Left lung (tissue), 14 donors: ENCODE measurements at places on chromosomes 12 and 14. TPM values are rescaled to one million over a fixed set of nuclear protein-coding genes. Genes with fewer than 3 reads are reported as not detected.

GRCh38 chr12:5210179-5210922 lies 166.7 kb downstream of the KCNA5 start:
- no peak for DNase-seq

DNA sequence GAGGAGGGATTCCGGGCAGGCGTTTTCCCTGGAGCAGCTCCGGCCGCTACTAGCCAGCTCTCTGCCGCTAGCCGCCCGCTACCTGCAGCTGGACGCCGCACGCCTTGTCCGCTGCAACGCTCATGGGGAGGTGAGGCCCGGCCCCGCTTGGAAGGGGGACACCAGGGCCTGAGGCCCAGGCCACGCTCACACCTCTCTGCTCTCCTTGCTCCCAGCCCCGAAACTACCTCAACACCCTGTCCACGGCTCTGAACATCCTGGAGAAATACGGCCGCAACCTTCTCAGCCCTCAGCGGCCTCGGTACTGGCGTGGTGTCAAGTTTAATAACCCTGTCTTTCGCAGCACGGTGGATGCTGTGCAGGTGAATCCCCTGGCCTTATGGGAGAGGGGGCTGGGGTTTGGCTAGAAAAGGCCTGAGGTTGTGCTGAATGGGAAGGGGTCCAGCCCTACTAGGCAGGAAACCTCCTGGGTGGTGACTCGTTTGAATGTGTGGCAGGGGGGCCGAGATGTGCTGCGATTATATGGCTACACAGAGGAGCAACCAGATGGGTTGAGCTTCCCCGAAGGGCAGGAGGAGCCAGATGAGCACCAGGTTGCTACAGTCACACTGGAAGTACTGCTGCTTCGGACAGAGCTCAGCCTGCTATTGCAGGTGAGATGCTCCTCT lies 597 bp downstream of the RNF31 start:
- no peak for DNase-seq

The POTEG gene
- polyA plus RNA-seq = not detected

GRCh38 chr14:59425322-59425935 lies 39.8 kb downstream of the GPR135 start:
- no peak for DNase-seq

The NEUROD4 gene
- 0.04 TPM for polyA plus RNA-seq

DNA sequence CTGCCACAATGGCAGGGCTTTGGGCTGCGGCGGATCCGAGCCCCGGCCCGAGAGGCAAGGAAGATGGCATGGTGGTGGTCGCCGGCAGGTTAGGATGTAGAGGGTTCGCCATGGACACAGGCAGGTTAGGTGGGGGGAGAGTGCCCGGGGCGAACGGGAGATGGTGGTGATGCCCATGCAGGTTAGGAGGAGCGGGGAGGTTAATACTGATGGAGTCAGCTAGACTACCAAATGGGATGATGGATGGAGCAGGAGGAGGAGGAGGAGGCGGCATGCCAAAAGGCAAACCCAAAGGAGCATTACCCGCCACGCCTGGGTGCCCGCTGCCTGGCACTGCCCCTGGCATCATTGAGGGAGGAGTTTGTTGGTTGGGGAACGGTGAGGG lies 6.2 kb downstream of the MYL6 start:
- no peak for DNase-seq

The CARMIL3 gene
- polyA plus RNA-seq = 1.1 TPM

The FCF1 gene
- polyA plus RNA-seq = 75.9 TPM

The SMIM10L1 gene
- 13.9 TPM for polyA plus RNA-seq

GRCh38 chr14:56549721-56550120 lies 29.9 kb upstream of the TMEM260 start:
- DNase-seq = no peak

The PROX2 gene
- 2.2 TPM for polyA plus RNA-seq

GRCh38 chr12:57836442-57837375 lies 9.8 kb downstream of the CTDSP2 start:
- DNase-seq = peak; percentile 88

The CRADD gene
- 9.8 TPM for polyA plus RNA-seq

The PKP2 gene
- polyA plus RNA-seq = 3.6 TPM

DNA sequence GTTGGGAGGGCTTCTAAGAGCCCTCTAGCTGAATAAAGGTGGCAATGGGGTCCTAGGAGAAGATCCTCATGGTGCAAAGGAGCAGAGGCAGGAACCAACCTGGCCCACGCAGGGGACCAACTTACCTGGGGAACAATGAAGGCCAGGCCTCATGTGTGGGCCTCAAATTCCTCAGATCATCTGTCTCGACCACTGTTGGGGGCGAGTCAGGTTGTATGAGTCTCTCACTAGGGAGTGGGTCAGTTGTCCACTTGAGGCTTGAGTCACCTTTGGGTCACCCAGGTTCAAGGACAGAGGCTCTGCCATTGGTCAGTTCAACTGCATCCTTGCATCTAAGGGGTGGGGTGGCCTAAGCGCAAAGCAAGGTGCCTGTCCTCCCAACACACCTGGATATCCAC lies 43.7 kb upstream of the BDKRB2 start:
- DNase-seq = no peak

The APAF1 gene
- 41.4 TPM for polyA plus RNA-seq

DNA sequence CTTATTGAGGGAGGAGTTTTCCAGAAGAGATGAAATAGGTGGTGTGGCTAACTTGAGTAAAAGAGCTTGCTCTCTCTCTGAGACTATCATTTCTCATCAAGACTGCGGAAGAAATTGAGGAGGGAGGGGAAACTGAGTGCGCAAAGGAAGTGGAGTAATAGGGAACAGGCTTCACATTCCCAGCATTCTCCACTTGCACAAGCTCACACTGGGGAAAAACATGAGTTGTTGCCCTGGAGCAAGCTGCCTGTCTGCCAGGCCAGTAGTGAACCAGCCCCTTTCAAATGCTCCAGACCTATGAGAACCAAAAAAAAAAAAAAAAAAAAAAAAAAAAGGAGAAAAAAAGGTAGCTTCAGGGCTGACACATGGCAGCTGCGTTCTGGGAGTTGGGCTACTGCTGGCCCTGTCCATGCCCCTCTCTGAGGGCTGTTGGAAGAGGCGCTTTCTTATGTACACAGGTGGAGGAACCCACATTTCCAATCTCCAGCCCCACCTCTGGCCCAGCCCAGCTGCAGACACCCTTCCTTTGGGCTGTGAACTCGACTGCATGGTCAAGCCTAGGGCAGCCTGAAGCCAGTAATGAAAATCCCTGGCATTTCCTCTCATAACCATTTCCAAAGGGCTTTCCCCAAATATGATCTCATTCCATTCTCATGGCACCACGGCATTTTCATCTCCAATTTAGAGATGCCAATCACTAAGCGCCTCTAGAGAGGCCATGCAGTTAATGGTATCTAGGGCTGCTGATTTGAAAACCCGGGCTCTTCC lies 32.5 kb upstream of the EMP1 start:
- DNase-seq = no peak

GRCh38 chr12:128356547-128356946 lies 89.6 kb downstream of the TMEM132C start:
- DNase-seq = no peak

The SAMD4A gene
- polyA plus RNA-seq = 7.7 TPM

DNA sequence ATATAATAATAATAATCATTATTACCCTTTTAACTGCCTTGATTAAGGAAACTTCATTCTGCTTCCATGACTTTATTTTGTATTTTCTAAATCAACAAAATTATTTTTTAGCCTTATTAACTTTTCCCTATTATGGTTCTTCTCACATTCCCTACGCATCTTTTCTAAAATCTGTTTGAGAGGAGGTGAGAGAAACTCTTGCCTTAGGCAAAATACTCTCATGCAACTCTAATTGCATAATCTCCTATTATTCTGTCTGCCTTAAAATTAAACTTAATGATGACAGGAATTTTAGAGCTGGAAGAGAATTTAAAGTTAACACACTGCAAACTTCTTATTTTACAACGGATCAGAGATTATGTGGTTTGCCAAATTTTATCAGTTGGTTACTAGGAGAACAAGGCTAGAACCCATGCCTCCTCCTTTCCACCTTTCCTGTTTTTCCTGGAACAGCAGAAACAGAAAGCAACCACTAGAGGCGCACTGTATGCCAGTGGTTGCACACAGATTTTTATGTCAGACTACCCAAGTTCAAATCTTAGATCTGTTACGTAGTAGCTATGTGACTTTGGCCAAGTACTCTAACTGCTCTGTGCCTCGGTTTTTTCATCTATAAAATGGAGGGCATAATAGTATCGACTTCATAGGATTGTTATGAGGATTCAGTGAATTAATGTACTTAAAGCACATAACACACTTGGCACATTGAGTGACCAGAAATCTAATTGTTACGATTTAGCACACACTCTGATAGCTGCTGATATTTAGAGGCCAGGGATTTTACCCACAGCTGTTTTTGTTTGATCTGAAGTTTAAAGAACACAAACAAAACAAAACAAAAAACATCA lies 4.3 kb upstream of the BRMS1L start:
- peak; percentile 24 for DNase-seq

DNA sequence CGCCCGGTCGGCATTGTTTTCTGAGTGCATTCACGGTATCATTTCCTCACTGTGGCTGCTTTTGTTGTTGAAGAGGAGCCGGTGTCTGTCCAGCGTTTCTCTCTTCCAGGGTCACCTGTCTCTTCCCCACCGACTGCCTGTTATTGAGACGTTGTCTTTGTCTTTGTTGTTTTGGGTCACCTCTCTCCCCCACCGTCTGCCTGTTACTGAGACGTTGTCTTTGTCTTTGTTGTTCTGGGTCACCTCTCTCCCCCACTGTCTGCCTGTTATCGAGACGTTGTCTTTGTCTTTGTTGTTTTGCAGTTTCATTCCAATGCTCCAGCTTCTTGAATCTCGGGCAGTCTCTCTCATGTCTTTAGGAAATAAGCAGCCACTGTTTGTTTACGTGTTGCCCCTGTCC lies 69.9 kb downstream of the DDX51 start:
- no peak for DNase-seq

GRCh38 chr14:34826661-34827060 lies 48.5 kb downstream of the BAZ1A start:
- DNase-seq = no peak

The BRAP gene
- polyA plus RNA-seq = 18.0 TPM

The PZP gene
- polyA plus RNA-seq = 1.4 TPM

The CEBPE gene
- polyA plus RNA-seq = 0.21 TPM

GRCh38 chr12:124493809-124494750 lies 73.3 kb downstream of the NCOR2 start:
- no peak for DNase-seq

DNA sequence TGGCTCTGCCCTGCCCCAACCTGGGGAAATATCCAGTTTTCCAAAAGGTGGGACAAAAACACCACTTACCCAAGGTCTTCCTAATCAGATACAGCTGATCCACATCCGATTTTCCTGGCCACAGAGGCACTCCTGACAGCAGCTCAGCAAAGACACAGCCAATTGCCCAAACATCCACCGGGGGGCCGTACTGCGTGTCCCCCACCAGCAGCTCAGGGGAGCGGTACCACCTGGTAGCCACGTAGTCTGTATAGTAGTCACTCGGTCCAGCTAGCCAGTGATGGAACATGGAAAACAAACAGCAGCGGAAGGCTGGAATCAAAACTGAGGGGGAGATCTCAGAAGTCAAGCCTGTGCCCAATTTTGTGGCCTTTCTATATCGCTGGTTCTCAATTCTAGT lies 28.8 kb downstream of the DMAC2L start:
- no peak for DNase-seq

GRCh38 chr14:59161561-59162175 lies 26.8 kb upstream of the DAAM1 start:
- no peak for DNase-seq
